ENCODE measurements at places on chromosomes 11 and 22. TPM values are rescaled to one million over a fixed set of nuclear protein-coding genes. Genes with fewer than 3 reads are reported as not detected.

The NRGN gene
- 1.9 TPM for total RNA-seq

The SPTBN2 gene
- 0.68 TPM for total RNA-seq

- DNase-seq = no peak
Observed at GRCh38 chr11:63488789-63489188, 2.2 kb downstream of the PLAAT5 start.

GRCh38 chr11:58674609-58675008 lies 52.1 kb downstream of the CNTF start:
- no peak for DNase-seq

DNA sequence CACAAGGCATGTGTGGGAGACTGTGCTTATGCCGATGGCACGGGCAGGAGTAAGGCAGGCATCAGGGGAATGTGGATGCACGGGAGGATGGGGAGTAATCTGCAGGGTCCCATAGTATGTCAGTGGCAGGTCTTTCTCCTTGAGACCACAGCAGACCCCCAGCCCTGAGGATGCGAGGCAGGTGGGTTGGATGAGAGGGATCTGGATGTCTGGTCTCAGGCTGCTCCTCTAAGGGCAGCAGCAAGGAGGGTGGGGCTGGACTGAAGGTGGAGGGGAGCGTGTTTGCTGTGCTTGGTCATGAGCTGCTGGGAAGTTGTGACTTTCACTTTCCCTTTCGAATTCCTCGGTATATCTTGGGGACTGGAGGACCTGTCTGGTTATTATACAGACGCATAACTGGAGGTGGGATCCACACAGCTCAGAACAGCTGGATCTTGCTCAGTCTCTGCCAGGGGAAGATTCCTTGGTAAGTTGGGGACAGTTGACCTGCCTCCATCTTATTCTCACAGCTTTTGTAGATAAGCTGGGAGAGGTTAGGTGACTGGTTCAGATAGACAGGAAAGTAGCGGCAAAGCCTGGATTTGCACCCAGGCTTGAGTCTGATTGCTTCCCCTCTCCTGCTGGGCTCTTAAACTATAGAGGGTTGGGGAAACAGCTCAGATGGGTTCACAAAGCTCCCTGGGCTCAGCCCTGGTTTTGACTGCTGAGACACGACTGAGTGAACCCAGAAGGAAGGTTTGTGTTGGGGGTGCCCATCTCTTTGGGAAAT lies at the start of gene APOL1:
Gene APOL1 (plus strand): TSS at position 380 of the 769 bp plus-strand sequence. CDS start 1,823 bp downstream, outside the sequence.
- DNase-seq = peak; percentile 77

DNA sequence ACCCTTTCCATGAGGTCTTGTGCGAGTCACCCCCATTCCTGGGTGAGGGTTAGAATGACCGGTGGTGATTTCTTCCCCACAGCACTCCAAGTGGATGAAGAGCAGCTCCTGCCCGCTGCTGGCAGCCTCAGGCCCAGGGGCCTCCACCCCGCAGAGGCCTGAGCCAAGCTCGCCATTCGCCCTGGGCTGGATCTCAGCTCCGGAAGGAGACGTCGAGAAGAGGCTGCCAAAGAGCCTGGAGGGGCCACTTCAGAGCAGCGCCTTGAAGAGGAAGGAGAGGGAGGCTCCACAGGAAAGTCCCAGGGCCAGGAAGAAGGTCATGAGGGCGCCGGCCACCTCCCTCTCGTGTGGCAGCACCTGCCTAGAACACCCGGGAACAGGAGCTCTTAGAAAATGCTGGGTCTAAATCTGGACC lies 8.4 kb downstream of the SLC29A2 start:
- DNase-seq = no peak

- no peak for DNase-seq
Observed at GRCh38 chr11:22192289-22192641, 620 bp upstream of the ANO5 start.

GRCh38 chr11:118907051-118908042 lies 18.4 kb downstream of the BCL9L start:
- DNase-seq = peak; percentile 66

The BDNF gene
- 4.9 TPM for total RNA-seq

DNA sequence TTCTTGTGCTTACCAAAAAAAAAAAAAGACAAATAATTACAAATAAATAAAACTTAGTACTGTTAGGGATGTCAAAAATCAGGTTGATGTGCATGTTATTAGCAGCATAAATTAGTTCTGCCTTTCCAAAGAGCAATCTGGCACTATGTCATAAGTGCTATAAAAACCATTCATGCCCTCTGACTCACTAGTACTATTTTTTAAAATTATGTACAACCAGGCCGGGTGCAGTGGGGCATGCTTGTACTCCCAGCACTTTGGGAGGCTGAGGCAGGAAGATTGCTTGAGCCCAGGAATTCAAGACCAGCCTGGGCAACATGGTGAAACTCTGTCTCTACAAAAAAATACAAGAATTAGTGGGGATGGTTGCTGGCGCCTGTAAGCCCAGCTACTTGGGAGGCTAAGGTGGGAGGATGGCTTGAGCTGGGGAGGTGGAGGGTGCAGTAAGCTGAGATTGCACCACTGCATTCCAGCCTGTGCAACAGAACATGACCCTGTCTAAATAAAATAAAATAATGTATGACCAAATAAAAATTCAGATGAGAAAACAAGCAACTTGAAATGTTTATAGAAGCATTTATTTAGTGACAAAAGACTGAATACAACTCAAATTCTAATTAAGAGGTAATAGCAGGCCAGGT lies 25.3 kb downstream of the UEVLD start:
- DNase-seq = no peak

DNA sequence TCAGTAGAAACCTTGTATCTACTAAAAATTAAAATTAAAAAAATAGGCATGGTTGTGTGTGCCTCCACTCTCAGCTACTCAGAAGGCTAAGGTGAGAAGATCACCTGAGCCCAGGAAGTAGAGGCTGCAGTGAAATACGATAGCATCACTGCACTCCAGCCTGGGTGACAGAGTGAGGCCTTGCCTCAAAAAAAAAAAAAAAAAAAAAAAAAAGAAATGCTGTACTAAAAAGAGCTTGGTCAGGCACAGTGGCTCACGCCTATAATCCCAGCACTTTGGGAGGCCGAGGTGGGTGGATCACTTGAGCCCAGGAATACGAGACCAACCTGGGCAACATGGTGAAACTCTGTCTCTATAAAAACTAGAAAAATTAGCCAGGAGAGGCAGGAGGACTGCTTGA lies 36.5 kb downstream of the SBF2 start:
- DNase-seq = no peak

- DNase-seq = no peak
Observed at GRCh38 chr11:74784234-74784633, 35.6 kb downstream of the RNF169 start.

DNA sequence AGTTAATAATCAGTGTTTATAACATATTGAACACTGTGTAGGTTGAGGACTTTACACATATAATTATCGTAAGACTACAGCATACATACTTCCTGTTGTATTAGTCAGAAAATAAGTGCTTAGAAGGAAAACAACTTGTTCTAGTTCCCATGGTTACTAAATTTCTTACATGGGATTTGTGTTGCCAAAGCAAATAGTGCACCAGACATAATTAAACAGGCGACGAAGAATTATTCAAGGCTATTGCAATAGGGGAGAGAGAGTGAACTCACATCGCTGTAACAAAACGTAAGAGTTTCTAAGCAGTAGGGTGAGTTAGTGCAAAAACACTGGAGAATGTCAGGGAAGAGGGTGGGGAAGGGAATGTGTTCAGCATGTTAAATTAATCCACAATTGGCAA lies 347.8 kb downstream of the CNTN5 start:
- DNase-seq = no peak

The PYGM gene
- total RNA-seq = not detected

The LMNTD2 gene
- 0.24 TPM for total RNA-seq

The SULT4A1 gene
- not detected for total RNA-seq

The GLB1L2 gene
- not detected for total RNA-seq

The CCDC116 gene
- 0.10 TPM for total RNA-seq

GRCh38 chr11:121374286-121374985 lies 77.7 kb upstream of the SORL1 start:
- DNase-seq = no peak

The OSBPL5 gene
- 25.2 TPM for total RNA-seq

The GLYATL1B gene
- total RNA-seq = not detected

The ANO3 gene
- 1.7 TPM for total RNA-seq

- DNase-seq = no peak
Observed at GRCh38 chr22:45502215-45503049, at the start of gene FBLN1. Gene FBLN1 (plus strand): TSS chr22:45502883. CDS start chr22:45502986, 103 bp downstream.

GRCh38 chr11:36300650-36301049 lies 4.6 kb downstream of the PRR5L start:
- peak; percentile 61 for DNase-seq

DNA sequence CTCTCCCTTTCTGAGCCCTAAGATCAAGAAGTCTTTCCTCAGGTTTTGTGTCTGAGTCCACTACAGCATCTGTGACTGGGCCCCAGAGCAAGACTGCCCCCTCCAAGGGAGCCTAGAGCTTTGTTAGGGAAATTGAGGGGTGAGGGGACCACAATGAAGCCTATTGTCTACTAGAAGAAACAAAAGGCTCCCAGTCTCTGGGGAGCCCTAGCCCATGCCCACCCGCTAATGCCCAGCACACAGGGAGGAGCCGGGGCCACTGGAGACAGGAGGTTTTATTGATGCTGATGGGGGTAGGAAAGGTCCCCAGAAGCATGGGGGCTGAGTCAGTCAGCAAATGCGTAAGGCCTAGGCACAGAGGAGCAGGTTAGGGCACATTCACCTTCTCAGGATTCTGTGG lies 14.0 kb downstream of the RHOG start:
- DNase-seq = no peak

The CCDC15 gene
- 11.4 TPM for total RNA-seq

- no peak for DNase-seq
Observed at GRCh38 chr11:111514216-111515031, at the start of gene HOATZ. Gene HOATZ (plus strand): TSS chr11:111514778. CDS start chr11:111514785, 7 bp downstream.

DNA sequence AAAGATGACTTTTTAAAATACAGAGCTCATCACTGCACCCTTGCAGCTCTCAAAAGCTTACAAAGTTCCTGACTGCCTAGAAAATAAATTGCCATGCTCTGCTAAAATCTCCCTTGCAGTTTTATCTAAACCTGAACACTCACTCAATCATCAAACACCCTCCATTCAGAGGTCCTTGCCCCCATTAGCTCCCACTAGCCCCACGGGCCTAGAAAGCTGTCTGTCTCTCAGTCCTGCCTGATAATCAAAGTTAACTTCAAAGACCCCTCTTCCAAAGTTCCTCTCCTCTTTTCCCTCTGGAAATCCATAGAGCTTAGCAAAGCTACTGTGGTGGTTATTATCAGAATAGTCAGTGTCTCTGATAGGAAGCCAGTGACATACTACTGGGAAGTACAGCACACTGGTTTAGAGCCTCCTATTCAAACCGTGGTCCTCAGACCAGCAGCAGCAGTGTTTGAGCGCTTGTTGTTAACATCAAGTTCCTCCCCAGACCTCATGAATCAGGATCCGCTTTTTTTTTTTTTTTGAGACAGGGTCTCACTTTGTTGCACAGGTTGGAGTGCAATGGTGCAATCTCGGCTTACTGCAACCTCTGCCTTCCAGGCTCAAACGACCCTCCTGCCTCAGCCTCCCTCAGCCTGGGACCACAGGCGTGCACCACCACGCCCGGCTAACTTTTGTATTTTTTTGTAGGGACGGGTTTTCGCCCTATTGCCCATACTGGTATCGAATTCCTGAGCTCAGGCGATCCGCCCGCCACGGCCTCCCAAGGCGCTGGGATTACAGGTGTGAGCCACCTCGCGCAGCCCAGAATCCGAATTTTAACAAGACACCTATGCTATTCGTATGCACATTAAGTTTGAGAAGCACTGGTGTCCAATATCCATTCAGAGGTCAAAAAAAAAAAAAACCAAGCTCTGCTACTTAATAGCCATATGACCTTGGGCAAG lies 1.2 kb downstream of the NDUFC2 start:
- no peak for DNase-seq

DNA sequence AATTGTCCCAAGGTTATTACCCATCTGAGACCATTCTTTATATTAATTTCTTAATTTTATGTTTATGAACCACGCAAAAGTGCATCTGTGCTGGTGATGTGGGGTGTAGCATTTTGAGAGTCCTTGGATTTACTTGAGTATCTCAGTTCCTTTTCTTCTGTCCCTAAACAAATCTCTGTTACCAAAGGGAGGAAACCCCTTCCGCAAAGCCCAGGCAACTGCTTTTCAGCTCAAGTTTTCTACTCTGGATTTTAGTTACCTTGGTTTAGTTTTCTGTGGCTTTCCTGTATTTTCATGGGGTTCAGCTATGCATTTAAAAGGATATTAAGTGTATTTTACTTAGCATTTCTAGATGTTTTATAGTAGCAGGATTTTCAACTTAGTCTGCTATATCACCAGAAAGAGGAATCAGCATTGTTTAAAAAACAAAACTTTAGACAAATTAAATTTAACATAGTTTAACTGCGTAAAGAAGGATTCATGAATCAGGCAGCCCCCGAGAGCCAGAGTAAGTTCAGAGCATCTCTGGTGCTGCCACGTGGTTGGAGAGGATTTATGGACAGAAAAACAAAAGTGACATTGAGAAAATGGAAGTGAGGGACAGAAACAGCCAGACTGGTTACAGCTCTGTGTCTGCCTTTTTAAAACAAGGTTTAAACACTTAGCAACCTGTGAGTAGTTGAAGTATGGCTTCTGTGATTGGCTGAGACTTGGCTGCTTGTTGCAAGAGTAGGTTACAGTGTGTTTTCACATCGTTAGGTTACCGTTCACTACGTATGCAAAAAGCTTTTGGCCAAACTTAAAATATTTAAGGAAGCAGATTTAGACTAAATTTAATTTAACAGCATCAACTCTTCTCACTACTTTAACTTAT lies 9.6 kb downstream of the ADM start:
- DNase-seq = peak; percentile 45

GRCh38 chr11:58832056-58832645 lies 12.4 kb downstream of the GLYATL2 start:
- peak; percentile 44 for DNase-seq

The PTGDR2 gene
- total RNA-seq = not detected

- DNase-seq = no peak
Observed at GRCh38 chr11:12909879-12910278, 99.2 kb upstream of the RASSF10 start.

The MIOX gene
- total RNA-seq = 0.12 TPM

GRCh38 chr11:19982774-19983495 lies 177.3 kb downstream of the DBX1 start:
- DNase-seq = no peak

- DNase-seq = no peak
Observed at GRCh38 chr22:22946131-22946530, 58.5 kb downstream of the IGLL5 start.
